ENCODE measurements at places on chromosomes 3 and 15.

DNA sequence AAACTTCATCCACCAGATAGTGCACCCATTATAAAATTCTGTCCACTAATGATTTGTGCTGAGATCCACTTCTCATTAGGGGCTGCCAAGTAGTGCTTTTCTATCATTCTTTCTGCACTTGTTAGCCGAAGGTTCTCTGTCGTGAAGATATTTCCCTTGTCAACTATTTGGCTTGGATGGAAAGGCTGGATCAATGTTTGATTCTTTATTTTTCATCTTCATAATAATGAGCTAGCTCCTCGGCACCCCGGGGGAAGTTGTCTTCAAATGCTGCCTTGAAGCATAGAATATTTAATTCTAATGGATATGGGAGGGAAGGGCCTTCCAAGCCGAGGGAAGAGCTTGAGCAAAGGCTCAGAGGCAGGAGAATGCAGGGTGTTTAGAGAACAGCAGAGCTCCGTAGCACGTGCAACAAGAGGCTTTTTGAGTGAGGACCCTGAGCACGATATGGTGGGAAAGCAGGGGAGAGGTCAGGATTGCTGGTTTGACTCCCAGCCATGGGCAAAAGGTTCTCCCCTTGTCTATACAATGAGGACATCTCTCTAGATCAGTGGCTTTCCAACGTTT is 16.3 kb upstream of the MUC20 start:
- no peak for DNase-seq

- no peak for DNase-seq
Observed at GRCh38 chr15:92161039-92161670, 232.5 kb upstream of the ST8SIA2 start.

DNA sequence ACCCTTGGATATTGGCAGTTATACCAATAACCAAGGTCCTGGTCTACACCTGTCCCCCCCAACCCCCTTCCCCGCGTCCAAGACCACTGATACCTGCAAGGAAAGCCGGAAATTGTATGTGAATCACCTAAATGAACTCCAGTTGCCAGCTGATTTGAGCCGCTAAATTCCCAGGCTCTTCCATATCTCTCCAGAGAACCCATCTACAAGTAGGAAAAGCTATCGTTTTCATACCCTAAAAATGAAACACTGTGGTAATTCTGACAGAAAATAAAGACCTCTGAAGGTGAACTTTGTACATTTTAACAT is 114.2 kb upstream of the ICE2 start:
- DNase-seq = no peak

- no peak for DNase-seq
Observed at GRCh38 chr3:143288944-143289343, 169.4 kb downstream of the CHST2 start.

DNA sequence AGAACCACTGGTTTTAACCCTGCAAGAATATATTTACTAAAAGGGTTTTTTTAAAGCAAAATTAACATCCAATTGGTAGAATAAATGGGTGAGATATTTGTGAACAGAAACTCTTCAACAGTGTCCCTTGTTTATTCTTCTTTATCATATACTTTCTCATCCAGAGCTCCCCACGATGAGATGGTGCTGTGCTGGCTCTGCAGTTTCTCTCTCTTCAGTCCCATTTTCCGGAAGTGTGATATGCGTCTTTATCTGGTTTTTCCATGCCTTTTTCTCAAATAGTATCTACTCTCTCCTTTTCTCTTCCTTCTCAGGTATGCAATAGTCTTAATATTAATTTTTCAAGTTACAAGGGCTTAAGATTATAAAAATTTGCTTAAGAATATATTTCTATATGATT is 1.5 kb downstream of the EAF2 start:
- no peak for DNase-seq

- no peak for DNase-seq
Observed at GRCh38 chr3:117734496-117734895, 1024.9 kb downstream of the TUSC7 start.

GRCh38 chr15:63791228-63791627 is 42.5 kb downstream of the HERC1 start:
- no peak for DNase-seq

GRCh38 chr3:48652923-48653715 is 9.6 kb downstream of the CELSR3 start:
- no peak for DNase-seq

DNA sequence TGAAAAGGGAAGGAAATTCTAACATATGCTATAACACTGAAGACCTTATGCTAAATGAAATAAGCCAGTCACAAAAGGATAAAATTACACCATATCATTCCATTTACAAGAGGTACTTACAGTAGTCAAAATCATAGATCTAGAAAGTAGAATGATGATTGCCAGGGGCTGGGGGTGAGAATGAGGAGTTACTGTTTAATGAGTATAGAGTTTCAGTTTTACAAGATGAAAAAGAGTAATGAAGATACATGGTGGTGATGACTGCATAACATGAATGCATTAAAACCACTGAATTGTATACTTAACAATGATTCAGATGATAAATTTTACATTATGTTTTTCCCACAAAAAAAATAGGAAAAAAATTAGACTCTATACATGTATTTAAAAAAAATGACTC is 152.6 kb downstream of the SCAPER start:
- DNase-seq = no peak

DNA sequence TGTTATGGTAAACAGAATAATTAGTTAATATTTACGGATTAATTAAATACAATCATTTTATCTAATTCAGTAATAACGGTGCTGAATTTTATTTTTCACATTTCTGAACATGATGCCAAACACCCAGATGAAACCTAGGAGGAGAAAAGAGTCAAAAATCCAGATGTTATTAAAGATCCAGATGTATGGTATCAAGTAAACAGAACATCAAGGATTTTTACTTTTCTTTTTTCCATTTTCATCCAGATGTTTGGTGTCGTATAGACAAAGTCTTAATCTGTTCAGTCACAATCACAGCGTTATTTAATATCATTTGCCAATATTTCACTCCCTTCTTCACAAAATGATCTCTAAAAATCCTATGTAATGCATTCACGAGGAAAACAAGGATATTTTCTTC is 64.0 kb upstream of the NR2F2 start:
- DNase-seq = no peak

- DNase-seq = peak; percentile 75
Observed at GRCh38 chr3:187150599-187150998, 11.3 kb upstream of the RPL39L start.

- DNase-seq = no peak
Observed at GRCh38 chr3:45145223-45145622, 955 bp downstream of the CDCP1 start.

GRCh38 chr3:14141602-14142341 is 16.9 kb downstream of the TMEM43 start:
- no peak for DNase-seq

DNA sequence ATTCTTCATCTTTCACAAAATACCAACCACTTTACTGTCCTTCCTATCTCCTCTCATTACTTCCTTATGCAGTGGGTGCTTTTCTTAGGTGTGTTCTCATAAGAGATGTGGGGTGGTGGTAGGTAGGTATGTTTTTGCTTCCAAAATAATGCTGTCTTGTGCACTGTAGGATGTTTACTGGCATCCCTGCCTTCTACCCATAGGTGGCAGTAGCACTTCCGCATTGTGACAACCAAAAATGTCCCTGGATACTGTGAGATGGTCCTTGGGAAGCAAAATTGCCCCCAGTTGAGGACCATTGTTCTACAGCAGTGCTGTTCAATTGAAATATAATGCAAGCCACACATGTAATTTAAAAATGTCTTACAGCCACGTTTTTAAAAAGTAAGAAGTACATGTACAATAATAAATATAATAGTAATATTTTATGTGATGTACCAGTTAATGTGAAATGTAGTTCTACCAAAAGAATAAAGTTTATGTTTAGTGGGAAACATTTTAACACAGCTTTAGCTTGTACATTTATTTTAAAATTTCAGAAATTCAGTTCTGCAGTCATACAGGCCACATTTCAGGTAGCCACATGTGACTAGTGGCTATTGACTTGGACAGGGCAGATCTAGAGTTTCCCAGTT is 75.2 kb downstream of the NEO1 start:
- peak; percentile 44 for DNase-seq
